HS-27A (cell line): ENCODE measurements at places on chromosomes 16 and 17.

DNA sequence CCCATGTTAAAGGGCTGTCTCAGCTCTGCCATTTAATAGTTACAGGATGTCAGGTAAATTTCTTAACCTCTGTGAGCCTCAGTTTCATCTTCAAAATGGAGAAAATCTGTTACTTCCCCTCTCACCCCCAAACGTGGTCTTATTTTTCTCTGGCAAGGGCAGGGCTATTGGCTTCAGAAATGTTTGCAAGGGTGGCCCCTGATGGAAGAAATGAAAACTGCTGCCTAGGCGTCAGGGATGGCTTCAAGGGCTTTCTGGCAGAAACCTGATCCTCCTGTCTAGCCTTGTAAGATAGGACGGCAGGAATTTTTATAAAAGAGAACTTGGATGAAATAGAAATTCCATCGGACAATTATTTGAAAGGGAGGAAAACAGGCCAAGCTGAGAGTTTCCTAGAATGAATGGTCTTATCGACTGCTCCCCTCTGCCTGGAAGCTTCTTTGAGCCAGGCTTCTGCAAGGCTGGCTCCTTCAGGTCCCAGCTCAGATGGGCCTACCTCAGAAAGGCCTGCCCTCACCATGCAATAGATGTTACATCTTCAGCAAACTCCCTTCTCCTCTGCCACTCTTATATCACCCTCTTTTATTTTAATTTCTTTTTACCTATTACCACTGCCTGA lies 43.0 kb upstream of the TANGO6 start:
- DNase-seq, result peak; percentile 88

DNA sequence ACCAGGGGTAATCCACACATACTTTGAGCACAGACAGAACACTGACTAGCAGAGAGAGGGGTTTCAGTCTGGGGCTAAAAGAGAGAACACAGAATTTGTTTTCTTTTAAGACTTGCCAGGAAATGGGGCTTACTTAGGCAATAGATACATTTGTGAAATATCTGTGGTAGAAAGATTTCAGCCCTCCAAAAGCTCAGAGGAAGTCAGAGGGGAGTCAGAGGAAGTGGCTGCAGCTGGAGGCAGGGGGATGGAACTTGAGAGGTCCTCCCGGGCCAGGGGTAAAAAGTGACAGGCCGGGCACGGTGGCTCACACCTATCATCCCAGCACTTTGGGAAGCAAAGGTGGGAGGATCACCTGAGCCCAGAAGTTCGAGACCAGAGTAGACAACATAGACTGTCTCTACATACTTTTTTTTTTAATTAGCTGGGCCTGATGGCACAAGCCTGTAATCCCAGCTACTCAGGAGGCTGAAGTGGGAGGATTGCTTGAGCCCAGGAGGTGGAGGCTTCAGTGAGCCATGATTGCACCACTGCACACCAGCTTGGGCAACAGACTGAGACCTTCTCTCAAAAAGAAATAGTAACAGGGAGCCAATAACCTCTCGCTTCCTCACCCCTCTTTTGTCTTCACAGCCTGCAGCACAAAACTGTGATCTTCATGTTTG lies 49.9 kb downstream of the NLRC5 start:
- DNase-seq, result peak; percentile 12

DNA sequence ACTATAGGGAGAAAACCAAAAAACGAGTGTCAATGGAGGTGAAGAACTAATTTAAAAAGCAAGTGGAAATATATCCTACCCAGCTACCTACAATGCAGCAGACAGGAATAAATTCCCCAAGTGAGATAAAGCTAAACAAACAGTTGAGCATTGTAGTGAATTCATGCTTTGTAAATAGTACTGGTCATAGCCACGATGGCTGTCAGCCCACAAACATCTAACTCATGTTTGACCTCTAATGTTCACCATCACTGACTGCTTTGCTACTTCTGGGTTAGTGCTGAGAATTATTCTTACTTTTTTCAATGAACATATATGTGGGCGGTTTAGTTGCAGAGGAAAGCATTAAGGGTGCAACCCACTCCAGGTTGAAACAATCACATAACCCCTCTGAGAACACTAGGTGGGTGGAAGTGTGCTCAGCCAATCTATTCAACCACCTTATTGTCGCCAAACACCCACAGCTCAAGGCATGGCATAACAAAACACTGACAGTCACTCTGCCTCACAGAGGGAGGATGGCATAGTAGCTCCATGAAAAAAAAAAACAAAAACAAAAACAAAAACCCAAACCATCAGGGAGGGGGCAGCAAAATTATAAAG lies 264.1 kb downstream of the ZFHX3 start:
- DNase-seq, result no peak

GRCh38 chr16:79186196-79186595 lies 414.3 kb downstream of the MAF start:
- DNase-seq, result no peak

DNA sequence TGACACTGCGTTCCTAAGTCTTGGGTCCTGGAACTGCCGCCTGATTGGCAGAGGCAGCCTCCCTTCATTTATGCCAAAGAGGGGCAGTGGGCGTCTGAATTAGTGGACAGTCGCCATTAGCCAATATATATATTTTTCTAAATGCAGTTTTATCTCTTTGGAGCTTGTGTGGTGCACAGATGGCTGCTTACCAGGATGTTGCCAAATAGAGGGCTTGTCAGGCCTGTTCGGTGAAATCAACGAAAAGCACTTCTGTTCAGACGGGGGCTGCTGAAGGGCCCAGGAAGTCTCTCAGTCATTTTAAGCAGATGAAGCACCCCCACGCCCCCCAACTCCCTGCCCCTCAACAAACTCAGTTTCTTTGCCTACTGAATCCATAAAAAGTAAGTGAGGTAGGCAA lies 66.0 kb downstream of the RAP1GAP2 start:
- DNase-seq, result no peak

DNA sequence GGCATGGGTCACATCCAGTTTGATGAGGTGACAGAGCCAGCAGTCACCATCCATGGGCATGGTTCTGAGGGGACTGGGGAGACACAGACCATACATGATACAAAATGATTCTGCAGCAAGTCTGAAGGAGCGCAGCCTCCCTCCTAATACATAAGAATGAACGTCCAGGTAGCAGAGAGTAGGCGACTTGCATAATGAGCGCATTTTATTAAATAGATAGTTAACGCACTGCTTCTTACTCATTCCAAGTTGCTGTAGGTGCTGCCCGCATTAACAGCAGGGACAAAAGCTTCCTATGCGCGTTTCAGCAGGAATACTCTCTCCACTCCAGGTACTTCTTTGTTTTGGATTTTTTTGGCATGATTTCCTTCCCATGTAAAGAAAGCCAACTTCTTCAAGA lies 73.8 kb downstream of the SLC5A11 start:
- no peak for DNase-seq

DNA sequence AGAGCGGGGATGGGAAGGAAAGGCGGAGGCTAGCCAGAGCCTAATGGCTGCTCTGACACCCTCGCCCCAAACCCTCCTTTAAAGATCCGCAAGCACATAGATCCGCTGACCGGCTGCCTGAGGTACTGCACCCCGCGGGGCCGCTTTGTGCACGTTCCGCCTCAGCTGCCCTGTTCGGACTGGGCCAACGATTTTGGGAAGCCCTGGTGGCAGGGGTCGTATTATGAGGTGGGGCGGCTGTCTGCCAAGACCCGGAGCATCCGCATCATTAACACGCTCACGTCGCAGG lies 663 bp downstream of the CYB5D1 start:
- DNase-seq, result no peak

GRCh38 chr16:83059237-83059636 lies 432.5 kb downstream of the CDH13 start:
- no peak for DNase-seq

DNA sequence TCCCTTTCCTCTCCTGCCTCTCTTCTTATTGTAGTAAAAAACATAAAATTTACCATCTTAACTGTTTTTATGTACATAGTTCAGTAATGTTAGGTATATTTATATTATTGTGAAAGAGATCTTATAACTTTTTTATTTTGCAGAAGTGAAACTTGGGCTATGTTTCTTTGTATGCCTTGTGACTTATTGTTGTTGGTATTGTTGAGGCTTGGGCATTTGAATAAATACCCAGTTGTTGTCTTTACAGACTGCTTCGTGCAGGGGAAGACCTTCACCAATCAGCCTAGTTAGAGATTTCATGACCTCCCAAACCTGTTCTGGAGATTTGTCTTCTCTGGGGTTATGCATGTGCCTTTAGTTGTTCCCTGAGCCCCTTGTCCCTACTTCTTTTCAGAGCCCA lies 31.9 kb downstream of the REXO5 start:
- DNase-seq, result no peak

- no peak for DNase-seq
Observed at GRCh38 chr16:28090646-28091377, 27.3 kb upstream of the GSG1L start.

GRCh38 chr17:48062273-48062672 lies 14.1 kb downstream of the NFE2L1 start:
- DNase-seq, result no peak

GRCh38 chr16:46926470-46927225 lies 42.5 kb downstream of the GPT2 start:
- DNase-seq, result no peak

DNA sequence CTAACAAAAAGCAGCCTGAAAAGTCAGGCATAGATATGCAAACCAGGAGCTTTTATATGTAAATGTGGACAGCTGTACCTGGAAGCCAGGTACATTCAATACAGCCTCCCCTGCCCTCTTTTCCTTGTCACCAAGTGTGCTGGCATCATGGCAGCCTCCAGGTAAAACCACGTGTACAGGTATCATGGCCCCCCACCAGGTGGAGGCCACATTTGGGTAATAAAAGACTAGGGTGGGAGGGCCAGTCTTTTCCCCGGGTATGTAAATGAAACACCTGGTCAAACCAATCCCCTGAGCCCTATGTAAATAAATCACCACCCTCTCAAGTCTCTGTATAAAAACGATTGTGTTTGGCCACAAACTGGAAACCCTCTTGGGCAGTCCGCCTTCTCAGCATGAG lies 226.4 kb upstream of the GOT2 start:
- DNase-seq, result no peak

DNA sequence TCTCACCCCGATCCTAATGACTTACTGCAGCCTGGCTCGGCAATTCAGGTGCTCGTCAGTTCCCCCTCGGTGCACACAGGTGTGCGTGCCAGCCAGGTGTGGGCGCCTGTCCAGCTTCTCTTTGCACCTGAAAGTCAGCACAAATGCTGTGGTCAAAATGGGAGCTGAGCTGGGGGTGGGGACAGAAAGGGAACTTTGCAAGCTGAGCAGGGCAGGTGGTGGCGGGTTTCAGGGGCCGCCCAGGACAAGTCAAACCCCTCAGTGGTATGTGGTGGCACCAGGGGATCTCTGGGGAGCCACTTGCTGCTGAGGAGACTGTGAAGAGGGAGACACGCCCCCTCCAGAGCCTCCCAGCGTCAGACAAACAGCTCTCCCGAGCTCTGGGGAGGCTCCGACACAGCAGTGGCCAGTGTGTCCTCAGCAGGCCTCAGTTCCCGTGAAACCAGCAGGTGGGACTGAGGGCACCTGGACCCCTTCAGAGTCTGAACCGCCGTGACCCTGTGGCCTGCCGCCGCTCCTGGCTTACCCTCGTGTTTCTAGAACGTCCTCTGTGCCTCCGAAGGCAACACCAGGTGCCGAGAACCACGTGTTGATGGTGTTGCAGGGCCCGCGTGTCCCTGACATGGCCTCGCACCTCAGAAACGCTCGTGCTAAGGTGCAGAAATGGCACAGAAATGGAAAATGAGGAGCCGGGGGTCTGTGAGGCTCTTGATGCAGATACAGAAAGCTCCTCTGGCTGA lies 233.5 kb upstream of the TNRC6C start:
- no peak for DNase-seq

GRCh38 chr16:23072084-23072599 lies 77.1 kb downstream of the USP31 start:
- DNase-seq, result no peak

DNA sequence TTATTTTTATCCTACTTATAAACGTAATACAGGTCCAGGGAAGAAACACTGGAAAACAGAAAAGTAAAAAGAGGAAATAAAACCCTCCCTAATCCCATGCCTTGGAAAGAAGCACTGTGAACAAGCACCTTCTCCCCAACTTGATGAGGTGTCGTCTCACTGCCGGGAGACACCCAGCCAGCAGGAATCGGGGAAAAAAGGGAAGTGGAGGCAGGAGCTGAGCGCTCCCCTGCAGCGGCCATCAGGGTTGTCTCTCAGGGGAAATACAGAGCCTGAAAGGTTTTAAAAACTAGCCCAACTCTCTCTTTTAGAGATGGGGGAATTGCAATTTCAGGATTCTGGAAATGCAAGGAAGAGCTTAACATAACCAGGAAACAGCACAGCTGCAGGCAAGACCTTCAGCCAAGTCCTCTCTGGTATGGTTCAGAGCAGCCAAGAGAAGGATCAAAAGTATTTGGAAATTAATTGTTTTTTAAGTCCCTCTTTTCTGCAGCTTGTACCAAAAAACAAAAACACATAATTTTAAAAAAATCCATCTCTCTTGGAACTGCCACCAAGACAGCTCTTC lies 96.3 kb upstream of the RCVRN start:
- no peak for DNase-seq

DNA sequence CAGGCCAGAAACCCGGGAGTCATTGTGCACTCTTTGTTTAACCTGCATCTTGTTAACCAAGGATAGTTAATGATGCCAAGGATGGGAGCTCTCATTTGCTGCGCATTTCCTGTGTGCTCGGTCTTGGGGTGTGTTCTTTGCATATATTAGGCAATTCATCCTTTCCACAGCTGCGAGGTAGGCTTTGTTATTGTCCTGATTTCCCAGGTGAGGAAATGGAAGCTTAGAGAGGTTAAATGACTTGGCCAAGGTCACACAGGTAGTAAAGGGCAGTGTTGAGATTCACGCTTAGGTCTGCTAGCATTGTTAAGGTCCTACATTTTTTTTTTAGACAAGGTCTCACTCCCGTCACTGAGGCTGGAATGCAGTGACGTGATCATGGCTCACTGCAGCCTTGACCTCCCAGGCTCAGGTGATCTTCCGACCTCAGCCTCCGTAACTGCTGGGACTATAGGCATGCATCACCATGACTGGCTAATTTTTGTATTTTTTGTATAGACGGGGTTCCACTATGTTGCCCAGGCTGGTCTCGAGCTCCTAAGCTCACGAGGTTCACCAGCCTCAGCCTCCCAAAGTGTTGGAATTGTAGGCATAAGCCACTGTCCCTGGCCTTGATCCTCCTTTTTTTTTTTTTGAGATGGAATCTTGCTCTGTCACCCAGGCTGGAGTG lies 5.0 kb upstream of the LRRC75A start:
- DNase-seq, result no peak
